ENCODE measurements at places on chromosomes 5 and 9.

GRCh38 chr5:113199122-113199905 is 222.7 kb downstream of the DCP2 start:
- DNase-seq: no peak

DNA sequence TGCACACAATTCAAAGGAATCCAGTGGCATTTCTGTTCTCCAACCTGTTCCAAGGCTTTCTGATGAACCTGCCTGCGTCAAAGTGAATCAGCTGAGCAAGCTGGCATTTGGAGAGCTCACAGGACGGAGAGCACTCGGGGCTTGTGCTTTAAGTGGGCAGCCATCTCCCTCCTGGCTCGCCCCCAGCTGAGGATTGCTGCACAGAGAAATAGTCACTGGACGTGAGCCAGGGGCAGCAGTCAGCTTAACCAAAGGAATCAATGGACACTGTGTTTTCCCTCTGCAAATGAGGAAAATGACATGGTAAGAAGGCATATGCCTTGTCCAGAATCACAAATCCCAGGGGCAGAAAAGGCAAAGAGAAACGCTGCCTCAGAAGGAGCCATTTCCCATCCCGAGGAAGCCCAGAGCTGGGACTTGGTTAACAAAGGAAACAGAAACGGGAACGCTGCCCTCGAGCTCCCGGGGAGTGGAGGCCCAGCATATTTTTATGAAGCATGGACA is 299.4 kb downstream of the ZSWIM6 start:
- DNase-seq: no peak

DNA sequence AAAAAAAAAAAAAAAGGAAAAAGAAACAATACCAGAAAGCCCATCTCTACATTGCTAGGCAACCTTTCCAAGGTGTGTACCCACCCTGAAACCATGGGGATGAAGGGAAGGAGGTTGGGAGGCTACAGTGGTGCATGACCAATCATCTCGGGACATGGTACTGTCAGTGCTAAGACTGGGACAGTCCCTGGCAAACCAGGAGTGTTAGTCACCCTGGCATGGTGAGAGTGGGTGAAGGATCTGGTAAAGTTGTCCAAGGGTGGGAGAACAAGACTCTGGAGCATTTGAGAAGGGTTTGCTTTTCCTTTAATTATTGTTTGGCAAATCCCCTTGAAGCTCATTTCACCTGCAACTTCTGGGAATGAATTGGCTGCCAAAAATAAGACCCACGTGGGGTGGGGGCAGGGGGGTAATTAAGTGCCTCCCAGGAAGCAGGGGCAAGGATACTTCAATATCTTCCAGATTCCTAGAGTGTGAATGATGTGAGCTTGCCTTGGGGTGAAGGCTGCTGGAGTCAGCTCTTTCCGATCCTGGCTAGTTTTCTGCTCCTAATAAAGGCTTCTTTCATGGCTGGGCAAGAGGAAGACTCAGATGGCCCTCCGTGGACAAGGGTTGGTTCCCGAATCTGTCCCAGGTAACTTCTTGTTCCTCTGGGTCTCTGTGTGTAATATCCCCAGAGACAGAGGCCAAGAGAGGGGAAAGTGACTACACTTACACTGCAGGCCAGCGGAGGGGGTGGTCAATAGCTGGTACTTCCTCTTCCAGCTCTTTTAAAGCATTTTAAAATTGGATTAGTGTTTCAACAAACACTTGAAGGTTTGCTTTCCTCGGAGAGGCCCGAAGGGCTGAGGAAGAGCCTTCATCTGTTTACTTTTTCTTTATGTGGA is 61.6 kb upstream of the SPRY4 start:
- no peak for DNase-seq

DNA sequence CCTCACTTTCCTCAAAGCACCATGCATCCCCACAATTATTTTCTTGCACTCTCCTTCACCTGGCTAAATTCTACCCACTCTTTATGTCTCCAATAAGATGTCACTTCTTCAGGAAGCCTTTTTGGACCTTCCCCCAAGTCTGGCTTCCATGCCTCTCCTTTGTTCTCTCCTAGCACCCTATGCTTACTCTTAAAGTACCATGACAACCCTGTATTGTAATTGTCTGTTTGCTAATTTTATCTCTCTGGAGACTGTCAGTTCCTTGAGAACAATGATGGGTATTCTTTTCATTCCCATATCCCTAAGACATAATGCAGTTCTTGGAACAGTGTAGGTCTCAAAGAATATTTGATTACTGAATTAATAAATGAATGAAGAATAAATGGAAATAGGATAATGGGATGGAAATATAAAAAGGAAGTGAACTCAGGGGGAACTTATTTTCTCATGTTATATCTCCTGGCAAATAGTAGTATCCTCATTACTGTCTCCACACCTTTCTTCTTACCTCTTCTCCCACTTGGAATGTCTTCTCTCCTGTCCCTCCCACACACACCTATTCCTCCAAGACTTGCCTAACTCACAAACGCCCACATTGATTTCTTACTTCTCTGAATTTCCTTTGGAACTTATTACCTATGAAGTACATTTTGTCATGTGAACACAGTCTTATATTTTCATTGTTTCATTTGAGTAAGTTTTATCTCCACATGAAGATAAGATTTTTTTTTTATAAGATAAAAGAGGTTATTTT is 499.1 kb downstream of the NFIB start:
- DNase-seq: no peak

GRCh38 chr9:111984086-111984802 is 87.6 kb downstream of the UGCG start:
- DNase-seq: no peak

- no peak for DNase-seq
Measured at GRCh38 chr5:132223861-132224260, 3.8 kb downstream of the P4HA2 start.

GRCh38 chr5:27318701-27319100 is 280.3 kb upstream of the CDH9 start:
- no peak for DNase-seq

GRCh38 chr5:98839469-98840383 is 66.3 kb downstream of the RGMB start:
- DNase-seq: no peak

- DNase-seq: no peak
Measured at GRCh38 chr5:58683567-58683966, 100.7 kb downstream of the RAB3C start.

DNA sequence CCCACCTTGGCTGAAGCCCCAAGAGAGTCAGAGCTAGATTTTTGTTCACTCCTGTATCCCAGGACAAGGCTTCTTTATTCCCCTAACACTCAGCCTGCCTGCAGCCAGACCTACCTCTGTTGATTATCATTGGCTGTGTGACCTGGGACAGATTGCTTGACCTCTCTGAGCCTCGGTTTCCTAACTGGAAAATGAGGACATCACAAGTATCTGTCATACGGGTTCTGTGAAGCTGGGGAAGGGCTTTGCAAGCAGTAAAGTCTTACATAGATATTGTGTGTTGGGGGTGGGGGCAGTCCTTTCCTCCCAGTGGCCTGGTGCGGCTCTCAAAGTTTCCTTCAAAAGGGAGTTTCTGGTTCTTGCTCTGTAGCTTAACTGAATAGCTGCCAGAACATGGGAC is 2.5 kb upstream of the NEK6 start:
- no peak for DNase-seq

- no peak for DNase-seq
Measured at GRCh38 chr9:16515207-16515606, 355.3 kb downstream of the BNC2 start.
